ENCODE measurements at places on chromosomes 11 and 22.

DNA sequence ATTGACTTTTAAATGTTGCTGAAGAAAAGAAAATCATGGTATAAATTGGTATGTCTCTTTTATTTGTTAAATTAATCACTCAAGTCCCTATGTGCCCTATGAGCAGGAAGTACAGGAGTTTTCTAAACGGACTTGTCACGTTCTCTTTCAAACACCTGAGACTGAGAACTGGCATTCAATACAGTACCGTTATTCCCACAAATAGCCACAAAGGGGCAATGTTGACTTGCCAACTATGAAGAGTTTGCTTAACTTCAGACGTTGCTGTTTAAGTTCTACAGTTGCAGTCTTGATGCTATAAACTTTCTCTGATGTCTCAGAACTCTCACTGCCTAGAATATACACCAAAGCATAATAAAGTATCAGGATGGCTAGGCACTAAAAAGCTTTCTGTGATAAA, 7.6 kb downstream of the OR56A1 start:
- DNase-seq = peak; percentile 5

- DNase-seq = no peak
Observed at GRCh38 chr11:118148856-118149255, 3.8 kb downstream of the SCN4B start.

DNA sequence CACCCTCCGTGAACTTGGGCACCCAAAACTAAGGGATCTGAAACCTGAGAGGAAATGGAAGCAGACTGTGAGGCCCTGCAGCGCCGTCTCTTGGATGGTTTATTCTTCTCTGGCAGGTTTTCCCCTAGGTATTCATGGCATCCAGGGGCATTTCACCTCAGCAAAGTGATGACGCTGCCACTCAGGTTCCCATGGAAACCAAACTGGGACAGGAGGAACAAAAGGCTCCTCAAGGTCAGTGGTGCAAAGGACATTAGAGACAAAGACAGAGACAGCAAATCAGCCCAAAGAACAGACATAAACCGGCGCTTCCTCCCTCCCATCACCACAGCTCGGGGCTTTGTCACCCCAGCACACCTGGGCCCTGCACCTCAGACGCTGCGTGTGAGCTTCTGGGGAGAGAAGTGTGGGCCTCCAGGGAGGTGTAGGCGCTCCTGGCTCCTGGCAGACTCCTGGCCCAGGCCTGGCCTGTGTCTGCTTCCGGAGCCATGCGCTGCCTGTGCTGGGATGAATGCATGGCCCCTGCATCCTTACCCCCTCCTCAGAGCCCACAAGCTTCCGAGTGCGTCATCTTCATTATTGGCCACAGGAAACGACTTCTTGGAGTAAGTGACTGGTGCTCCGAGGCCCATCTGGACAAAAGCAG, 5.9 kb downstream of the TP53AIP1 start:
- DNase-seq = no peak

DNA sequence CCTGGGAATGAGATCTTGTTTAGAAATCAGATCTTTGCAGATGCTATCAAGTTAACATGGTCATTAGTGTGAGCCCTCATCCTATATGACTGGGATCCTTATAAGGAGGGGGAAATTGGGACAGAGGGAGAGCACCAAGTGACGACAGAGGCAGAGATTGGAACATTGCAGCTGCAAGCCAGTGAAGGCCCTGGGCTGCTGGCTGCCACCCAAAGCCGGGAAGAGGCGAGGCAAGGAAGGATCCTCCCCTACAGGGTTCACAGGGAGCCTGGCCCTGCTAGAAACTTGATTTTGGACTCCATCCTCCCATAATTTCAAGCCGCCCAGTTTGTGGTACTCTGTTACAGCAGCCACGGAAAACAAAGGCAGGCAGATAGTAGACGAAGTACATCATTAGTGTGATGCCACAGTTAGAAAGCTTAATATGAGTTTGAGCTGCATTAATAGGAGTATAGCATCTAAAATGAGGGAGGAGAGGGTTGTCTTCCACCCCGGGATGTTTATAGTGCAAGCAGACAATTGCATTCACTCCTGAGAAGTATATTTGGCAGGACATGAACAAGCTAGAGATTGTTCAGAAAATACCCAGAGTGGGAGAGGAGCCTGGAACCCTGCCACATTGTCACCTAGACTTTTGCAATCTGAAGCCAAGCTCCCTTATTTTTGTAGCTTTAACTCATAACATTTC, 56.8 kb upstream of the CLMP start:
- DNase-seq = peak; percentile 33

DNA sequence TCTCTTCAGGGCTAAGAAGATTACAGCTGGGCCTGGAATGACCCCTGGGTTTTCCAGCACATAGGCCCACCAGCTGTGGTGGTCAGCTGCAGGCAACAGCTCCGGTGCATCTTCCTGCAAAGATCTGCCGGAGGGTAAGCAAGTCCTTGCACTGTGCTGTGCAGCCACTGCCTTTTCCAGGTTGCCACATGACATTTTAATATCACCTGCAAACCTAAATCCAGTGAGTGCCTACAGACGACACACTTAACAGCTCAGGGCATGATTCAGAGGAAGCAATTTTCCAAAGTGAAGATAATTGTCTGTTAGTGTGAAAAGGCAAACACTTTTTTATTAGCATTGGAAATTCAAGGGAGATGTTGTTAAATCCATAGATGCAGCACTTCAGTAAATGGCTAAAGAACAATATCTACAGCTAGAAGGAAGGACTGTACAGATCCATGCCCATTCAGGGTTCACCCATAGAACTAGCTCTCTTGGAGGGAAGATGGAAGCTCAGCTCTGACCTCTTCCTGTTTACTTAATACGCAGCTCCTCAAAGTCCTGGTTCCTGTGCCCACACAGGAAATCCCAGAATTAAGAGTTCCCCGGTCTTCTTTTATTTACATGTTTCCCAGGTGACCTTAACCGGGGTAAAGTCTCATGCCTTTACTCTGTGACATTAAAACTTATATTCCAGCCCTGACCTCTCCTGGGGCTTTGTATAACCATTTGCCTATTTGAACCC, 13.3 kb upstream of the NRIP3 start:
- no peak for DNase-seq

GRCh38 chr11:128422576-128423370, 164.6 kb downstream of the ETS1 start:
- DNase-seq = no peak

GRCh38 chr11:128716661-128717210, 22.9 kb downstream of the FLI1 start:
- DNase-seq = no peak

GRCh38 chr11:36148701-36149100, 140.5 kb downstream of the COMMD9 start:
- DNase-seq = no peak

DNA sequence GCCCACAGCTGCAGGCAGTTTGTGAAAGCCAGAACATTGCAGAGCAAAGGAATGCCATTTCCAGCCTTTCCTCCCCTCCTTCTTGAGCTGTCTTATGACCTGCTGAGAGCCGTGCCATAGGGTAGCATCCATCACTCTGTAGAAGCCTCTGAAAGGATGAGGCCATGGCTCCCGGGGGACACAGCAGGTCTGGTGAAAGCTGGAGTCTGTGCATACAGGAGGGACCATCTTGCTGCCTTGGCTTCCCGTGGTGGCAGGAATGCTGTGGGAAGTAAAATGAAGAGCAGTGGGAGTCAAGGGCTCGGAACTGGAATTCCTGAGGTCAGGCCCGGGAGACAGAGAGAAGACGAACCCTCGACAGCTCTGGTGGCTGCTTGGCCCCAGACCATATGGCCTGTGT, 30.9 kb downstream of the ANO1 start:
- no peak for DNase-seq

DNA sequence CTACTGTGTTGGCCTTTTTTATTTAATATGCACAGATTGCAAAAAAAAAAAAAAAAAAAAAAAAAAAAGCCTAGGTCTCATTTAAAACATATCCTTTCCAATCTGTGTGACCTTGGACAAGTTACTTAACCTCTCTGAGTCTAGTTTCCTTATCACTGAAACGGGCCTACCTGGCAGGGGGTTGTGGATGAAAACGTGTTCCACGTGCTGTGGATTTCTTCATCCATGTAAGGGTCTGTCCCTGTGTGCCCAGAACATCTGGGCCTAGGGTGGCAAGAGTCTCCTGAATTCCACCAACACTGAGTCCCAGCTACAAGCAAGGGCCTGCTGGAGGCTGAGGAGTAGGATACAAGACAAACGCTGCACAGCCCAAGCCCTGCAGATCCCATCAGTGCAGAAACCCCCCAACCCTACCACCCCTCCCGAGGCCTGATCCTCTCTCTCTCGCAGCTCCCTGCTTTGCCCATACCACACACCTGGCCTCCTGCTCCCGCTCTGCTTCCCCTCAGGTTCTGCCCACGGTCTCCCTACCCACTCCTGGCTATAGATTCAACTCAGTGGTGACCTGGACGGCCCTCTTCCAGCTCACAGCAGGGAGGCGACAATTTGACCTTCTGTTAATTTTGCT, 4.7 kb upstream of the GNAZ start:
- DNase-seq = no peak

GRCh38 chr11:129354691-129355090, 21.0 kb upstream of the BARX2 start:
- DNase-seq = no peak

DNA sequence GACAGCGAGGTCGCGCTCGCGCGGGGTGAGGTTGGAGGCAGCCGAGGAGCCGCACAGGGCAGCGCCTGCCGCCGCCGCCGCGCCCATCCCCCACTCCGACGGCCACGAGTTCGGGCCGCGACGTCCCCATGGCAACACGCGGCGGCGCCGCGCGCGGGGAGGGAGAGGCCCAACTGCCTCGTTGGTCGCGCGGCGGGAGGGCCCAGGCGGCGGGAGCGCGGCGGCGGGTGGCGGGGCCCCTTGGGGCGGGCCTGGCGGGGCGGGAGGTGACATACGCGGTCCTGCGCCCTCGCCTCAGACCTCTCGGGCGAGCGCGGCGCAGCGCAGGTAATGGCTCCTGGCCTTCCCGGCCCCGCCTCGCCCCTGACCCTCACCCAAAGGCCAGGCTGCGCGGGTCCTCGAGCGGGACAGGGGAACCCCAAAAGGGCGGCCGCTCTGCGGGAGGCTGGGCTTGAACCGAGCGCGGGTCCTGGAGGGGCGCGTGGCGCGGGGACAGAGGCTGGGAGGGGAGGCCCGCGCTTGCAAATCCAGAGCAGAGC, at the start of gene DEUP1:
Gene DEUP1 (plus strand): TSS at position 297 of the 539 bp plus-strand sequence. CDS start 1,518 bp downstream, outside the sequence.
- no peak for DNase-seq

DNA sequence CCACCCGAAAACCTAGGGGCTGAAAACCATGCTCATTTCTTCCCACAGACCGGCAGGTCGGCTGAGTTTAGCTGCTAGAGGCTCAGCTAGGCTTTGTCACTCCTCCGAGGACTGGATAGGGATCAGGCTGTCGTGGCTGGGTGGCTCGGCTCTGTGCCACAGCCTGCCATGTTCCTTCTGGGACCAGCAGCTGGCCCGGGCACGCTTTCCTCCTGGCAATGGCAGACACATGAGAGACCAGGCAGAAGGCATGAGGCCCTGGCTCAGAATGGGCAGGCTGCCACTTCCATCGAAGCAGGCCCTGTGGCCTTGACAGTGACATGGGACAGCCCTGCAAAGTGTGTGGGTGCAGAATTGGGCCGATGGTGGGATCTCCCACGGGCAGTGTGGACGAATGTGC, 20.9 kb downstream of the PARVG start:
- no peak for DNase-seq

GRCh38 chr11:43834286-43834685, 46.3 kb upstream of the ALKBH3 start:
- no peak for DNase-seq

DNA sequence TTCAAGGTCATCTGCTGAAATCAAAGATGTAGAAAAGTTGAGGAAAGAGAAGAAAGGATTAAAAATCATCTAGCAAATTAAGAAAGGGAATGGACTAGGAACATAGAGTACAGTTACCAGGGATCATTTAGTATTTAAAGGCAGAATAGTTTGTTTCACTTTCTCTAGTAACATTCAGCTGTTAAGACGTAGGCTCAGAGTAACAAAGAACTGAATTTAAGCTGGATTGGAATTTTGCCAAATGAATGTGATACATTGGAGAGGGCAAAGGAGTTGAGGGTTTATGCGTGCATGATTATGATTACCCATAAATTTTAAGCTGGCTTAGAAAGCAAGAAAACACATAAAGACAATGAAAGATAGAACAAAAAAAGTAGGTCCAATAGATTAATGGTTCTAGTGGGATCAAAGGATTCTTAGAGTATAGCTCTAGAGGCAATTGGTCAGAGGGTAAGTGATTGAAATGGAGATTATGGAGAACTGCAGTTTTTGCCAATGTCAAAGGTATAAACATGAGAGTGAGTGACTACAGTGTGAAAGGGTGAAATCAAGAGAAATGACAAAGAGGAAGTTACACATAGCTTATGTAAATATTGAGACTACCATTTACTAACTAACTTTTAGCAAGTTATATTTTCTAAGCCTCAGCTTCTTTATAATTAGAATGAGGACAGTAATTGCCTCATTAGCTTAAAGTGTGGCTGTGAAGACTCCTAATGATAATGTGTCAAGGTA, 190.0 kb downstream of the GRIA4 start:
- no peak for DNase-seq

- DNase-seq = no peak
Observed at GRCh38 chr11:96188243-96189006, 154.6 kb downstream of the MAML2 start.

- no peak for DNase-seq
Observed at GRCh38 chr11:118305726-118306125, 1.2 kb downstream of the CD3E start.

- no peak for DNase-seq
Observed at GRCh38 chr11:34314176-34314575, 43.6 kb downstream of the ABTB2 start.

DNA sequence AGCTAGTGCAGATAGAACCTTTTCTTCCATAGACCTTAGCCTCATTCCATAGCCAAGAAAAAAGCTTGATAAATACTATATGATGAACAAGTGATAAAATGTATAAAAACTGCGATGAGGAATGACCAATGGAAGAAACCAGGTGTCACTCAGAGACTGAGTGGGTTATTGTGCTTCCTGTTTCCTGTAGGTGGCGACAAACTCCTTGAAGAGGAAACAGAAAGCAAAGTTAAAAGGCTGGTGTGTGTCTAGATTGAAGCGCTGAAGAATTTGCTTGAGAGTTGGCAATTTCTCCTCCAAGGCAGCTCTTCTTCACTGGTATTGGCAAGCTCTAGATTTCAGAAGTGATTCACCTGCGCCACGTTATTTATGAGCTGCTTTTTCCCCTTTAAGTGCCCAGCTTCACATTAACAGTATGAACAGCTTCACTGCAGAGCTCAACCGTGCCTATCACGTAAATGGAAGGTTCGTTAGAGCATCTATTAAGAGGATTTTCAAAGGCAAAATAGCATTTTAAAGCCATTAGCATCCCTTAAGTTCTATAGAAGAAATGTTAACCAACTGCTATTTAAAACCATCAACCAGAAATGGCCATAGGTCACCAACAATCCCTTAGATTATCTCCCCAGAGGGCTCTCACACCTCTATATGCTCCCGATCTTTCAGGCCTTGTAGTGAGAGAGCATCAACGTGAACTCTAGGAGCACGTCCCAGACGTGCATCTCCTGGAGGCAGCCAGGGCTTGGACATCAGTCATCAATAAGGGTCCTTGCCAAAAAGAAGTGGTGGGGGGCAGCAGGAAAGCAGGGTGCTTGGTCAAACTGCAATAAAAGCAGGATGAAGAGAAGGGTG, 179.4 kb downstream of the CADM1 start:
- peak; percentile 41 for DNase-seq

- no peak for DNase-seq
Observed at GRCh38 chr11:12099132-12099873, 11.1 kb upstream of the MICAL2 start.

Measured in fibroblast of the conjunctiva (primary cell).